ENCODE measurements at places on chromosomes 5 and 9. TPM values are rescaled to one million over a fixed set of nuclear protein-coding genes. Genes with fewer than 3 reads are reported as not detected.

NFX1 gene
- 16.3 TPM for total RNA-seq

C9orf72 gene
- total RNA-seq: 13.1 TPM

GFPT2 gene
- 20.1 TPM for total RNA-seq

FRMD3 gene
- 0.76 TPM for total RNA-seq

ACOT12 gene
- total RNA-seq: not detected

GLRA1 gene
- total RNA-seq: not detected

CNOT6 gene
- 16.4 TPM for total RNA-seq

ADAMTS19 gene
- total RNA-seq: not detected

PAEP gene
- total RNA-seq: not detected

IL7R gene
- 1.3 TPM for total RNA-seq

PLAA gene
- total RNA-seq: 56.2 TPM

CKMT2 gene
- not detected for total RNA-seq

PCDHGC4 gene
- 0.32 TPM for total RNA-seq

LCP2 gene
- 3.6 TPM for total RNA-seq

ZDHHC21 gene
- total RNA-seq: 24.2 TPM

IRX1 gene
- total RNA-seq: under 0.01 TPM
